Renal pelvis (tissue), 12 donors: ENCODE measurements at places on chromosomes 3 and 15. TPM values are rescaled to one million over a fixed set of nuclear protein-coding genes. Genes with fewer than 3 reads are reported as not detected.

EFCAB12 gene
- 5.7 TPM for polyA plus RNA-seq

GPR176 gene
- 16.4 TPM for polyA plus RNA-seq

GRCh38 chr3:184756151-184757021, 44.5 kb upstream of the MAGEF1 start:
- DNase-seq, result no peak

DNA sequence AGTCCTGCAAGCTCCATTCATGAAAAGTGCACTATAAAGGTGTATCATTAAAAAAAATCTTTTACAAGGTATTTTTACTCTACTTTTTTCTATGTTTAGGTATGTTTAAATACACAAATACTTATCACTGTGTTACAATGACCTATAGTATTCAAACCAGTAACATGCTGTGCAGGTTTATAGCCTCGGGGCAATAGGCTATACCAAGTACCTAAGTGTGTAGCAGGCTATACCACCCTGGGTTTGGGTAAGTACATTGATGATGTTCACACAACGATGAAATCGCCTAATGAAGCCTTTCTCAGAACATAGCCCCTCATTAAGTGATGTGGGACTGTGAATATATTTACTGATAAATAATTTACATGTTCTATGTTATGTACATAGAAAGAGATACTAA, 104.6 kb downstream of the ATP1B3 start:
- no peak for DNase-seq
